Fibroblast of skin of left quadriceps (primary cell): ENCODE measurements at places on chromosomes 11 and 22.
A peak's percentile ranks its signal among the peaks of the same experiment; 100 is the strongest.

DNA sequence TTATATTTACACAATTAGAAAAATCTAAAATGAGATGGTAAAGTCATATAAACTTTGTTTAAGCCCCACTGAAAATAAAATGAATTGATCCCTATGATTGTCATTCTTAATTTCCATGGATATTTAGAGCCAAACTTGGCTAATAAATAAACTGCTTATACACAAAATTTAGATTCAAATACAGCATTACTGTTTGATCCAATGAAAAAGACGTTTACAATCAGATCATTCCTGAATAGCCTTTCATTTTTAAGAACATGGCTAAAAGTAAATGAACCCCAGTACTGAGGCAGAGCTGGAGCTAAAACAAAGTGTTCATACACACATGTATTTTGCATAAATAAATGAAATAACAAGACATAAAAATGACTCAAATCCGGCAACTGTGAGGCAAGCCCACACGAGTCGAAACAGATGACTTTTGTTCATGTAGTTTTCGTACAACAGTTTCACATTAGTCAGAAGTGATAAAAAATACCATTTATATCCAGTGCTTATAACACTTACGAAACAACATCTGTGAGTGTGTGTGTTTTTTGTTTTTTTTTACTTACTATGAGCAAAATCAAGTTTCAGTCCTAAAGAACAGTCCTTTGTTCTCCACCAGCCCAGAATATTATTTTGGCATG is 386.5 kb downstream of the SOX6 start:
- peak; percentile 74 for DNase-seq

DNA sequence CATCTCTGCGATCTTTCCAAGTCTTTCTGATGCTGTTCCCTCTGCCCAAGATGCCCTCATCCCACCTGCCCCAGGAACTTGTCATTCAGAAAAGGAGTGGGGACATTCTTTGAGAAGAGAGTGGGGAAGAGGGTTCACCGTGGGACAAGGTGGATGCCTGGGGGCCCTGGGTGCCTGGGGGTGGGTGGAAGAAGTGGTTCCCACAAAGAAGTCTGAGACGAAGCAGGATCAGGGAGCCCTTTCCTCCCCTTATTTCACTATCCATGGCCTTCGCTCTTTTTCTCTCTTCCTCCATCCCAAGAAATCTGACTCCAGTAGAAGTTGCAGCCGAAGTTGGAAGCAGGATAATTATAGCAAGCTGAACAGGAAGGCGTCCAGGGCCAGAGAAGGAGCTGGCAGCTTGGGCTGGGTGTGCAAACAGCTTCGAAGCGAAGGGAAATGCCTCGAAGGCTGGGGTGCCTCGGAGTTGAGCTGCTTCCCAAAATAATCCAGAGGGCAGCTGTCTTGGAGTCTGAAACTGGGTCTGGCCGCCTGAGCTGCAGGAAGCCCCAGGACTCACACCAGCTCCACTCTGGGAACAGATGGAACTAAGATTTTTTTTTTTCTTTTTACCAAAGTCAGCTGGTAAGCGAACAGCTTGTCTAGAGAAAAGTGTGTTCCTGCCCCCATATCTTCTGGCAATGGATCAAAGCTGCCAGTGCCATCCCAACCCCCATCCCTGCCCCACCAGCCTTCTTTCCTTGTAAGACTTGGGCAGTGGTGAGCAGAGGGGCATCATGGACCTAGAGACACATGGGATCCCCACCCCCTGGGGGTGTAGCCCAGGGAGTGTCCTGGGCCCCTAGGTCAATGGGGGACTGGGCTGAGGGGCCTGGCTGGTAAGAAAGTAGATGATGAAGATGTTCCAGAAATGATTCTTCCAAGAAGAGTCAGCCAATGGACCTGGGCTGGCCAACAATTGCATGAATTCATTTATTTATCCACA is 31.5 kb downstream of the PARVG start:
- DNase-seq, result peak; percentile 9

GRCh38 chr11:76524919-76525318 is 80.1 kb downstream of the EMSY start:
- DNase-seq, result no peak

- DNase-seq, result peak; percentile 66
Measured at GRCh38 chr11:78168539-78169477, 19.6 kb downstream of the KCTD21 start.

DNA sequence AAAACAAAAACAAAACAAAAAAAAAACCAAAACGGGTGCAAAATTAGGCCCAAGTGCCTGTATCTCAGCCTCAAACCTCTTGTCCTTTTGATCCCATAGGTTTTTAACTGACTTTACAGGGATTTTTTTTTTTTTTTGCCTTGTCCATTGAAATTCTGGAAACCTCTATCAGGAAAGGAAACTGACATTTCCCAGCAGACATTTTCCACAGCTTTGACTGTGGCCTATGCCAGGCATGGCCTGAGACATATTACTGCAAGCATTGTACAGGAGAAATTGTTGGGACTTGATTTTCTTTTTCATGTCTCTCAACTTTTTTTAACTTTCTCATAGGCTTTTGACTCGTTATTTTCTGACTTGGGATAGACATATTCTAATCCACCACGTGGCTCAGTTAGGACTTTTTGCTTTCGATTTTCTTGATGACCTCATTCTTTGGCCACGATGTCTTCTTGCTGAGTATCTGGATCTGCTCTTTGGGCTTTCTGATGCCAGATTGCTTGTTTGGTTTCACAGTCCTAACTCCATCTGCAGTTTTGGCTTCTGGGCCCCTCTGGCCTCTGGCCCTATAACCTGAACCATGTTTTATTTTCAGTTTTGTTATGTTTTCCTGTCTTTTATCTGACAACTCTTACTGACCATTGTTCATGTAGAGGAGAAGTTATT is 336.1 kb upstream of the C11orf87 start:
- no peak for DNase-seq

DNA sequence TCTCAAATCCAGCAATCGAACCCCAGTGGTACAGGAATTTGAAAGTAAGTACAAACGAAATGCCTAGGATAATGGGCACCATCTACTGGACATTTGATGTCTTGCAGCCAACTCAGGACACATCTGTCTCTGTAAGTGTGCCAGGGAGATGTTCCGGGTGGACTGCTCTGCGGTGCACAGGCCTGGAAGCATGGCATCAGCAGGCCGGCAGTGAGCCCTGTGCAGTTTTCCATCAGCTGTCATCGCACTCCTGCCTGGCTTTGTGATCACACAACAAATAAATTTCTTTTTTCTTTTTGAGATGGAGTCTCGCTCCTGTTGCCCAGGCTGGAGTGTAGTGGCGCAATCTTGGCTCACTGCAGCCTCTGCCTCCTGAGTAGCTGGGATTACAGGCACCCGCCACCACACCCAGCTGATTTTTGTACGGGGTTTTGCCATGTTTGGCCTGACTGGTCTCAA is 71.0 kb downstream of the JAM3 start:
- DNase-seq, result peak; percentile 60

GRCh38 chr11:32722255-32722654 is 72.2 kb downstream of the CCDC73 start:
- DNase-seq, result no peak

GRCh38 chr11:19395050-19395449 is 154.3 kb upstream of the E2F8 start:
- DNase-seq, result no peak

- no peak for DNase-seq
Measured at GRCh38 chr11:126061707-126062678, 673 bp downstream of the CDON start.

DNA sequence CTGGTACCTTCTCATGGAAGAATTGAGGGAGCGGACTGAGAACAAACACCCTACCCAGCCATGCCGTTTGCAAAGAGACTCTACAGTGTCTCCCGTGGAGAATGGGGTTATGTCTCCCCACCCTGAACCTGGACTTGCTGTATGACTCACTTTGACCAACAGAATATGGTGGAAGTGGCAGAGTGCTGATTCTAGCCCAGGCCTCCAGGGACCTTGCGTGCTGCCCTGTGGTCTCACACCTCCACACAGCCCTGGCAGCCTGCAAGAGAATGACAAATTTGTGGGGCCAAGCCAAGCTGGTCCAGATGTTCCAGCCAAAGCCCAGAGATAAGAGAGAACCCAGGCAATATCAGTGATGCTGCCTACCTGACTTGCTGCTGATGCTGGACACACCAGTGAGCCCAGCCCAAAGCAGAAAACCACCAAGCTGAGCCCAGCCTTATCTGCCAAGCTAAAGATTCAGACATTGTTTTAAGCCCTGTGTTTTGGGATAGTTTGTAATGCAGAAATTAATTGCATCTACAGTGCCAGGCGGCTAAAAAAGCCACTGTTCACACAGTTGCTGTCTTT is 8.1 kb upstream of the LINC01488 start:
- no peak for DNase-seq

DNA sequence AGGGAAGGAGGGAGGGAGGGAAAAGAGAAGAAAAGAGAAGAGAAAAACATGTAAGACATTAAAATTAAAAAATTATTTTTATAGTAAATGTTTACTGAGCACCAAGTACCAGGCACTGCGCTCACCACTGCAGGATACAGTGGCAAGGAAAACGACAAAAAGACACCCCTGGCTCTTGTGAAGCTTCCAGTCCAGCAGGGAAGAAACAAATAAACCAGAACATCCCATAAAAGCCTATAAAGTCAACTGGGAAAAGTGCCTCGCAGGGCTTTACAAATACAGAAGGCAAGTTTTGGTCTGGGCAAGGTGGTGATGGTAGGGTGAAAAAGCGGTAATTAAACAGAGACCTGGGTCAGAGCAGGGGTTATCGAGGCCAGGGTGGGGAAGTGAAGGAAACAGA is 33.6 kb downstream of the LARGE1 start:
- no peak for DNase-seq

DNA sequence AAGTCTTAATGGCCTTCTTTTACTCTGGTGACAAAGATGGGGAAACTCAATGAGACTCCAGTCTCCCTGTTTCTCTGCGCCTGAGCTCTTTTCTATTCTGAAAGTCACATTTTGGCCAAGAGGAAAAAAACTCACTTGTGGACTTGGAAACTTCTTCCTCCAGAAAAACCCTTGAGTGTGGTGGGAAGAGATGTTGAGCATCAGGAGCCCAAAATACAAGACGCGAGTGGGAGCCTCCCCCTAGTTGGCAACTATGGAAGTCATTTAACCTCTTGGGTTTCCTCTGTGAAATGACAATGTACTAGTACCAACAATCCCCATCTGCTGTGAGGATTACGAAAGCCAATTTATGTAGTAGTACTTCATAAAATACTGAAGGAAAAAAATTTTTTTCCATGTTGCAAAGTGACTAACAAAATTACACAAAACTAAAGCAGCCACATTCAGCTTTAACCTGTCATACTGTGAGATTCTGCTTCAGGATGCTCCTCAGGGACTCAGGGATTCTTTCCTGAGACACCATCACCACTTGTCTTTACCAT is 524 bp upstream of the SLC25A17 start:
- no peak for DNase-seq

- DNase-seq, result no peak
Measured at GRCh38 chr11:74717221-74717969, 13.8 kb downstream of the CHRDL2 start.

DNA sequence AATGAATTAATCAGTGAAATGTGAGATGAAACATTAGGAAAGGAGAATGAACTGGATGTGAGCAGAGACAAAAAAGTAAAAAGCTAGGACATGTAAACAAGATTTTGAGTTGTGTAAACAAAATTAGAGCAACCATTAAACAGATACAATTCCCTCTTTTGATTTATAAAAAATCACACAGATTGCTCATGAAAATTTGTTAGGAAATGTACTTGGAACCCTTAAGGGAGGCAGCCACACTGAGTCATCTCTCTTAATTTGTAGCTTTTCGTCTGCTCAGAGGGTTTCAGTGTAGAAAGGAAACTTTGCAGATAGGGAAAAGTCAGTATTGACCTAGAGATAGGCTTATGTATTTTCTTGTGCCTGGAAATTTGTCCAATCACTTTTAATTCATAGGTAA is 49.6 kb upstream of the ME3 start:
- no peak for DNase-seq

- no peak for DNase-seq
Measured at GRCh38 chr22:37659897-37660708, 1.6 kb downstream of the PDXP start.

- no peak for DNase-seq
Measured at GRCh38 chr11:73988227-73988626, 5.6 kb upstream of the UCP2 start.

GRCh38 chr22:29026579-29026978 is 35.1 kb downstream of the C22orf31 start:
- no peak for DNase-seq

DNA sequence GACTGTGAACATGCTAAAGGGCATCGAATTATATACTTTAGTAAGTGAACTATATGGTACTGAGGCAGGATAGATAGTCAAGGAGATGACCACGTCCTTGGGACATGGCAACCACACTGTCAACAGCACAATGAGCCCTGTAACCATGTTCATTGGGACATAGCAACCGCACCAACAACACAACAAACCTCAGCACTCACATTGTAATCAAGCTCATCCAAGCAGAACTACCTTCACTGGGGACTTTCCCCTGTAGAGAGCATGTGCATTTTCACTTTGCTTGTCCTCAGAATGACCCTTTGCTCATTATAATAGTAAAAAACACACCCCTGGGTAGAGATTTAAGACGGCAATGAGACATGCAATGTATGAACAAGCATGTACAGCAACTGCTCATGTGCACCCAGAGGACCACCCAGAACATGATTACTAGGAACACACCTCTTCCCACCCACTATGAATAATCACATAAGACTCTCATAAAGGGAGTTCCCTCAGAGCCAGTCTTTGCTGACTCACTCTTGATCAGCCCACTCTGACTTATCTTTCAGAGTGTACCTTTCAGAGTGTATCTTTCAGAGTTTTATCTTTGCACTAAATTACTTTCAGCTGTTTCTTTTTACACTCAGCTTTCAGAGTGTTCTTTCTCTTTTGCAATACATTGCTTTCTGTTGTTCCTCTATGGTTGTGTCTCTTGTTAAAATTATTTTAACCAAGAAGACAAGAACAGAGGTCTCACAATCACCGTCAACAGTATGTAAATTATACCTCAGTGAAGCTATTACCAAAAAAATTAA is 4.1 kb upstream of the PLAAT2 start:
- DNase-seq, result peak; percentile 75

DNA sequence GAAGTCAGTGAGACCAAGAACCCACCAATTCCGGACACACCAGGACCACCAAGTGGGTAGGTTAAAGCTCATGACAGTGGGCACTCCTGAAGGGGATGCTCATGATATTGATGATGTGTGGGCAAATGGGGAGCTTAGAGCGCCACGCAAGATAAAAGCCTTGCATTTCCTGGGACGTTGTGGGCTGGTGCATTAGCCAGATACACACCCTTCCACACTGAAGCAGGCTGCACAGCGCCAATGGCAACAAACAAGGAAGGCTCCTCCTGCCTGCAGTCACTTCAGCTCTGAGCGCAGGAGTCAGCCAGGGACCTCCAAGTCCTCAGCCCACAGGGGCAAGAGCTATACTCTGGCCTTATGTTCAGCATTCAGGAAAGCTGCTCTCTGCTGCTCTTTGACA is 20.6 kb downstream of the TMEM218 start:
- no peak for DNase-seq
